ENCODE measurements at places on chromosomes 4 and X. TPM values are rescaled to one million over a fixed set of nuclear protein-coding genes. Genes with fewer than 3 reads are reported as not detected.

Gene CYLC1
- total RNA-seq: not detected

Gene DNAAF6
- 1.2 TPM for total RNA-seq

Gene GASK1B
- 63.8 TPM for total RNA-seq

Gene SGMS2
- total RNA-seq: 0.26 TPM

Gene FANCB
- 6.0 TPM for total RNA-seq

Gene KLHL13
- total RNA-seq: 1.7 TPM

Gene KLHL4
- total RNA-seq: 80.9 TPM

Gene SOWAHB
- 5.0 TPM for total RNA-seq

Gene PAGE5
- not detected for total RNA-seq

Gene GPC4
- total RNA-seq: 15.6 TPM

Gene TMEM33
- total RNA-seq: 59.6 TPM

Gene CLNK
- total RNA-seq: not detected

Gene GJB1
- not detected for total RNA-seq

Gene IGBP1
- total RNA-seq: 69.1 TPM

Gene DCAF8L2
- total RNA-seq: 0.62 TPM

GRCh38 chr4:11119474-11119873 lies 309.2 kb downstream of the HS3ST1 start:
- H3K4me1 ChIP-seq: peaks cover 2% of the 10 kb centered on the region
- no peak overlapping the region for H3K27ac ChIP-seq
- no peak overlapping the region for H3K4me3 ChIP-seq
- H3K27me3 ChIP-seq: peaks cover 4% of the 10 kb centered on the region

- H3K27ac ChIP-seq: peak overlapping the region; percentile 91
- no peak overlapping the region for H3K4me3 ChIP-seq
- DNase-seq: no peak
- peaks cover 2% of the 10 kb centered on the region for H3K4me1 ChIP-seq
- H3K36me3 ChIP-seq: no peaks in the 10 kb centered on the region
These were observed 681 bp downstream of the EXOC1 start for GRCh38 chr4:55854129-55854528.

DNA sequence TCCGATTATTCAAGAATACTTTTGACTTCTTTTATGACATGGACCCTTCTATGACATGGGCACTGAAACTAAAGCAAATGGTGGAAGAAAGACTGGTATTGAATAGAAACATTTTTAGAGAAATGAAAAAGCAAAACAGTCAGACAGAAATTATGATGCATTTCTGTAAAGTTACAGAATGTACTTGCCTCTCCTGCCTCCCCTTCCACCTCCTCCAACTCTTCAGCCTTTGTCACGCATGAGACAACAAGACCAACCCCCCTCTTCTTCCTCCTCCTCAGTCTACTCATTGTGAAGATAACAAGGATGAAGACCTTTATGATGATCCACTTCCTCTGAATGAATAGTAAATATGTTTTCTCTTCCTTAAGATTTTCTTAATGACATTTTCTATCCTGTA lies 46.3 kb upstream of the HUWE1 start:
- H3K4me1 ChIP-seq: no peaks in the 10 kb centered on the region
- H3K36me3 ChIP-seq: no peaks in the 10 kb centered on the region
- H3K4me3 ChIP-seq: no peak overlapping the region
- DNase-seq: no peak
- H3K27me3 ChIP-seq: no peaks in the 10 kb centered on the region
- no peak overlapping the region for H3K27ac ChIP-seq

GRCh38 chrX:45527834-45528233 lies 327.2 kb upstream of the DIPK2B start:
- no peak overlapping the region for H3K4me3 ChIP-seq
- peaks cover 5% of the 10 kb centered on the region for H3K4me1 ChIP-seq
- no peaks in the 10 kb centered on the region for H3K36me3 ChIP-seq
- H3K27me3 ChIP-seq: no peaks in the 10 kb centered on the region
- H3K27ac ChIP-seq: no peak overlapping the region

GRCh38 chr4:63898961-63899360 lies 510.3 kb downstream of the TECRL start:
- H3K27me3 ChIP-seq: no peaks in the 10 kb centered on the region
- no peak overlapping the region for H3K4me3 ChIP-seq
- H3K27ac ChIP-seq: no peak overlapping the region
- DNase-seq: no peak
- no peaks in the 10 kb centered on the region for H3K36me3 ChIP-seq

GRCh38 chr4:244471-244870 lies 60.8 kb downstream of the ZNF732 start:
- no peaks in the 10 kb centered on the region for H3K4me1 ChIP-seq
- peaks cover 66% of the 10 kb centered on the region for H3K36me3 ChIP-seq
- H3K27ac ChIP-seq: no peak overlapping the region
- DNase-seq: no peak
- H3K4me3 ChIP-seq: no peak overlapping the region

DNA sequence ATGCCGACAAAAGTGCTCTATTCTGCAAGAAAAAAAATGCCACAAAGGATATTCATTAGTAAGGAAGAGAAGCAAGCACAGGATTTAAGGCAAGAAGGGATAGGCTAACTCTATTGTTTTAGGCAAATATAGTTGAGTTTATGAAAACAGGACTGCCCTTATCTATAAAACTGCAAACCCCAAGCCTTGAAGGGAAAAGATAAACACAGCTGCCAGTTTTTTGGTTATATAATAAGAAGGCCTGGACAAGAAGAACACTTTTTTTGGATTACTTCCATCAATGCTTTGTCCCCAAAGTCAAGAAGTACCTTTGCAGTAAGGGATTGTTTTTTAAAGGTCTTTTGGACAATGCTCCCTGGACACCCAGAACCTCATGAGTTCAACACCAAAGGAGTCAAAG lies 45.4 kb upstream of the WWC2 start:
- no peak for DNase-seq
- no peaks in the 10 kb centered on the region for H3K4me1 ChIP-seq
- no peaks in the 10 kb centered on the region for H3K27me3 ChIP-seq
- H3K36me3 ChIP-seq: no peaks in the 10 kb centered on the region

DNA sequence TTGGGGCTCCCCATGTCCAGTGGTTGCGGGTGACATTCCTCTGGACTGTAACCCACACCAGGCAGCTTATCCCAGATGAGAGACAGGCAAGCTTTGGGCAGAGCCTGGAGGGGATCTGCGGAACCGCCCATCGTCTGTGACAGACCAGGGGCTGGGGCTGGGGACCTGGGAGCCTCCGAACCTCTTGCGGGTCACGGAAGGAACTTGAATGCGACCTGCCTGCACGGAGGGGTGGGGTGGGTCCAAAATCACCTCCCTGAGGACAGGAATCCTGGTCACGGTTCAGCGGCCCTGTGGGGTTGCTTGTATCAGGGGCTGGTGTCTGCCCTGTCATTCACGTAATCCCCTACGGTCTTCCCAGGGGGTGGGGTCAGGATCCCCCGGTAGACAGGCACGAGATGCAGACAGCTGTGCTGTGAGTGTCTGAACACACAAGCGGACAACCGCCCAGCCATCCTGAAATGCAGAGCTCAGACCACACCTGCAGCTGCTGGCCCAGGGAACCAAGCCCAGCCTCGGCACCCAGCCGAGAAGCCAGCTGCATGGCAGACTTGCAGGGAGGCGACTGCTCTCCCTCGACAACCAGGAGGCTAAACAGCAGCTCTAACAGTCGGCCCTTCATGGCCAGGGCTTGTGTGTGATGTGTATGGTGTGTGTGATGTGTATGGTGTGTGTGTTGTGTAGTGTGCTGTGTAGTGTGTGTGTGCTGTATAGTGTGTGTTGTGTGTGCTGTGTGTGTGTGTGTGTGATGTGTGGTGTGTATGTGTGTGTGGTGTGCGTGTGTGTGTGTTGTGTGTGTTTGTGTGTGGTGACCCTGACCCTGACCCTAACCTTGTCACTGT lies 105.9 kb upstream of the ADRA2C start:
- peaks cover 6% of the 10 kb centered on the region for H3K4me1 ChIP-seq
- no peak overlapping the region for H3K27ac ChIP-seq
- no peak for DNase-seq
- peaks cover 16% of the 10 kb centered on the region for H3K27me3 ChIP-seq

GRCh38 chr4:71713611-71714203 lies 70.2 kb downstream of the GC start:
- H3K4me3 ChIP-seq: no peak overlapping the region
- no peaks in the 10 kb centered on the region for H3K36me3 ChIP-seq
- peak overlapping the region; percentile 12 for H3K27ac ChIP-seq
- H3K27me3 ChIP-seq: peaks cover 3% of the 10 kb centered on the region
- DNase-seq: no peak
- H3K4me1 ChIP-seq: peaks cover 11% of the 10 kb centered on the region

DNA sequence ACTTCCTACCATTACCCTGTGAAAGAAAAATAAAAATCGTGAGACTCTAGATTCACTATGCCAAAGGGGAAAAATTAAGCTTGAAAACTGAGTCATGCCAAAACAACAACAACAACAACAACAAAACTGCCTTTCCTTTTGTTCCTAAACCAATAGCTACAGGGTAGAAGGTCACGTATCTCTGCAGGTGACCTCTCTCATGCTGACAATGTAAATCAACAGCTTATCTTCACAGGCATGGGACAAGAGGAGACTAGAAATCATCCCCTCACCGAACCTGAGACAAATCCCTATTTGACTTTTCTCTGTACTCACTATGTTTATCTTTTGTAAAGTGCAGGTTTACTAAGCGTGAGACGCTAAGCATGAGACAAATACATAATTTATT lies 20.5 kb upstream of the AADAT start:
- H3K4me1 ChIP-seq: no peaks in the 10 kb centered on the region
- H3K36me3 ChIP-seq: no peaks in the 10 kb centered on the region
- no peaks in the 10 kb centered on the region for H3K27me3 ChIP-seq
- no peak overlapping the region for H3K27ac ChIP-seq
- DNase-seq: no peak

- H3K36me3 ChIP-seq: no peaks in the 10 kb centered on the region
- no peak for DNase-seq
- peaks cover 3% of the 10 kb centered on the region for H3K27me3 ChIP-seq
- peak overlapping the region; percentile 57 for H3K27ac ChIP-seq
These were observed 38.7 kb downstream of the NLGN3 start for GRCh38 chrX:71183341-71183740.

DNA sequence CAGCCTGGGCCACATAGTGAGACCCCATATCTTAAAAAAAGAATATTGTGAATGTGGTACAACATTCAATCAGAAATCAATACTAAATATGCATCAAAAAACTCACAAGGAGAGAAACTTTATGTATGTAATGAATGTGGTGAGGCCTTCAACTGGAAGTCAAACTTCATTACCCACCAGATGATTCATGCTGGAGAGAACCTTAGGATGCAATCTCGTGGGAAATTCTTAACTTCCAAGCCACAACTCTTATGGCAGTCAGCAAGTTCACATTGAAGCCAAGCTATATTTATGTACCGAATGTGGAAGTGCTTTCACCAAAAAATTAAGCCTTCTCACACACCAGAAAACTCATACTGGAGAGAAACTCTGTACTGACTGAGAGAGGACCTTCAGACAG lies 84.5 kb upstream of the UXT start:
- no peak overlapping the region for H3K27ac ChIP-seq
- no peaks in the 10 kb centered on the region for H3K36me3 ChIP-seq
- no peak overlapping the region for H3K4me3 ChIP-seq
- H3K27me3 ChIP-seq: no peaks in the 10 kb centered on the region
- peaks cover 4% of the 10 kb centered on the region for H3K4me1 ChIP-seq

- H3K27ac ChIP-seq: peak overlapping the region; percentile 80
- H3K27me3 ChIP-seq: no peaks in the 10 kb centered on the region
- DNase-seq: no peak
- H3K4me3 ChIP-seq: no peak overlapping the region
- H3K36me3 ChIP-seq: peaks cover 3% of the 10 kb centered on the region
- H3K4me1 ChIP-seq: peaks cover 7% of the 10 kb centered on the region
These were observed 2393.9 kb downstream of the ARAP2 start for GRCh38 chr4:33850371-33850902.

DNA sequence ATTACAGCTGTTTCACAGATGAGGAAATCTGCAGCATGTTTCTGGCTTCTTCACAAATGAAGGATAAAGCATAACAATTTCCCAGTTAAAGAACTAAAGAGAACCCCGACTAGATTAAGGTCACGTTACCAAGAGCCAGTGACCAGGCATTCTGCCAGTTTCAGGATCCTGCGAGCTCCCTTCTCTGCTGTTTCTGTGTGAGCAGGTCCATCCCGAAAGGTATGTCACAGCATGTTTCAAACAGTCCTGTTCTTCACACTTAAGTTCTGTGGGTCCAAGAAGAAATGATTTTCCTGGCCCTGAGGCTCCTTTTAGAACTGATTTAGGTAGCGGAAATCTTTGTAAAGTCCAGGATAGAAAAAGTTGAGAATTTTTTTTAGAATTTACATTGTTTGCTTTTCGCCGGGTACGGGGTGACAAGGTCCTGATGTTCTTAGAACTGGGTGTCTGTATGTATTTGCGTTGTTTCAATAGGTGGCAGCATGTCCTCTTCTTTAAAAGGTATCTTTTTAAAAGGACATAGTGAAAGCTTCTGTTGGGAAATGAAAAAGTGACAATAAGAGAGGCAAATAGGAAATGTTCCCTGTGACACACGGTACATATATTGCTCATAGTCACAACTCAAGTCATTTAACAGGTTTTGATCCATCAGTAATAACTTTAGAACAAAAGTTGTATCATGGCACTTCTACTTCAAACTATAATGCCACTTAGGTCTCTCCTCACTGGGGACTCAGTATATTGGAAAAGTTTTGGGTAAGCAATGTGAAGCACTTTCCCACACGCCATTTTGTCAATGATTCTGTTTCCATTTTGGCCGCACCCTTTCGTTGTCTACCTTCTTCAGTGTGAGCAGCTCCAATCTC lies 18.4 kb downstream of the IL21 start:
- H3K4me3 ChIP-seq: no peak overlapping the region
- H3K27me3 ChIP-seq: no peaks in the 10 kb centered on the region
- peaks cover 8% of the 10 kb centered on the region for H3K4me1 ChIP-seq
- peak overlapping the region; percentile 32 for H3K27ac ChIP-seq
- no peaks in the 10 kb centered on the region for H3K36me3 ChIP-seq
- DNase-seq: no peak

- H3K27ac ChIP-seq: no peak overlapping the region
- no peak overlapping the region for H3K4me3 ChIP-seq
- DNase-seq: peak; percentile 44
- no peaks in the 10 kb centered on the region for H3K27me3 ChIP-seq
These were observed 506.9 kb upstream of the PCDH10 start for GRCh38 chr4:132642016-132642817.

GRCh38 chr4:26110493-26110892 lies 196.5 kb downstream of the SMIM20 start:
- H3K27me3 ChIP-seq: peaks cover 1% of the 10 kb centered on the region
- no peak overlapping the region for H3K4me3 ChIP-seq
- no peaks in the 10 kb centered on the region for H3K36me3 ChIP-seq

- no peak overlapping the region for H3K27ac ChIP-seq
- H3K27me3 ChIP-seq: no peaks in the 10 kb centered on the region
- no peaks in the 10 kb centered on the region for H3K4me1 ChIP-seq
These were observed 35.7 kb downstream of the PRKG2 start for GRCh38 chr4:81179326-81179725.

All from endothelial cell (in vitro differentiated cells).